Cortex of kidney (tissue), 1 donor: ENCODE measurements at places on chromosomes 6 and 20.

DNA sequence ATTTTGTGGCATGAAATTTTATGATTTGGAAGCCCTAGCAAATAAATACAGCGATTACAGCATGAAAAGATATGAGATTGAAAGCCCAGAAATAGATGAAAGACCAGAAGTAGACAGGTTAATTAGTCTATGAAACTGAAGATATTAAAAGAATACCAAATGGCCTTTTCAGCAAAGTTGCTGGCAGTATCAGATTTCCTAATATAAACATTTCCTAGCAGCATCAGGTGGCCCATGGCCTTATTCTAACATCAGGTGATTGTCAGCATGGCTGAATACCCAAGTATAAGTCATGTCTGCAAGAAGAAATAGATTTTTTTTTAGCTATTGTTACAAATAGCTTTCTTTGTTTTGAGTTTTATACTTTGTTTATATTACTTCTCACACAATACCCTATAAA is 93.2 kb downstream of the CLVS2 start:
- DNase-seq = no peak

GRCh38 chr20:17849138-17849900 is 119.3 kb downstream of the SNX5 start:
- DNase-seq = no peak

GRCh38 chr20:59163631-59164530 is at the start of gene ZNF831:
TSS of gene ZNF831 (plus strand) at chr20:59163821. CDS start at chr20:59191020, 27,199 bp downstream.
- no peak for DNase-seq

- DNase-seq = no peak
Measured at GRCh38 chr6:4778086-4778485, 1.9 kb downstream of the CDYL start.

- no peak for DNase-seq
Measured at GRCh38 chr6:16731478-16732051, 29.7 kb downstream of the ATXN1 start.

DNA sequence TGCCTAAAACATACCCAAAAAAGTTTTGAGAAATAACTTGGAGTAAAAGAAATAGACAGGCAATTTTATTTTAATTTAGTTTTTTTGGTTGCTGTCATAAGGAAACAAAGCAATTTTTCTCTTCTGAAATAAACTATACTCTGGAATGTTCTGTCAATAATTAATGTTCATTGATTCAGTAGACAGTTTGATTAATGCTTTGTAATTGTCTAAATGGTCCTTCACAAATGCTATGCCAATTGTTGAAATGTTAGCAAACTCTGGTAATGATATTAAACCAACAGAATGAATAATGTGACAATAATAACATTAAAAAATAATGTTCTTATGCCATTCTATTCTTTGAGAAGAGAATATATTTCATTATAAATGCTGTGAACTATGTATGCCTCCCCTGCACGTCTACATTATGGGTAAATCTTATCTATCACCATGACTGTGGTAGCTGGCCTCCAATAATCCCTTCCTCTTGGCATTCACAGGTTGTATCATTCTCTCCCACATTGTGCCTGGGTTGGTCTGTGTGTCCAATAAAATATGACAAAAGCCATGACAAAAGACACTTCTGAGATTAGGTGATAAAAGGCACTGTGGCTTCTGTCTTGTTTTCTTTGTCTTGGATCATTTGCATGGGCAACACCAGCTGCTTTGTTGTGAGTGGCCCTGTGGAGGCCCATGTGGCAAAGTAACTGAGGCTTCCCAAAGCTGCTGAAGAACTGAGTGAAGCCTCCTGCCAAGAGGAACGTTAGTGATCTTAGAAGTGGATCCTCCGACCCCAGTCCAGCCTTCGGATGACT is 25.1 kb downstream of the IL20RA start:
- DNase-seq = no peak

DNA sequence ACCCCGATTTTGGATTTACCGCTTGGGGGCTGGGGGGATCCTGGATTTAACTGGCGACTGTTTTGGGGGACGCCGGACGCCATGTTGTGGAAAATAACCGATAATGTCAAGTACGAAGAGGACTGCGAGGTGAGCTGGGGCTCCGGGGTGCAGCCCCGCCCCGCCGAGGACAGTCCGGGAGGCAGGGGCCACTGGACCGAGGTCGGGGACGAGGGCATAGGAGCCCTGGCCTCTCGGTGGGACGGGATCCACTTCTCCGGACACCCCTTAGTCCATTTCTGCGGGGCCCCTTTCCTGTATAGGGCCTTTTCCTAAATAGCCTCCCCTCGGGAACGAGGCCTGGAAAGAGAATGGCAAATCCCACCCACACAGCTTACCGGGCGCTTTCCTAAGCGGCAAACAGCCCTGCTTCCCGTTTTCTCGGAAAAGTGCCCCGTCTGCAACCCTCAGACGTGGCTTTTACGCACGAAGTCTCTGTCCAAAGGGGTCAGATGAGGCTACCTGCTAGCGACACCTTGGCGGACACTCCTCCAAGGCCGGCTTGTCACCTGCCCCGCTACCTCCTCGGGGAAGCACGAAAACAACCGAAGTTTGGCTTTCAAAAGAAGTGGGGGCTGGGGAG is 469 bp downstream of the TFAP2C start:
- DNase-seq = no peak

GRCh38 chr20:48523191-48523995 is 304.4 kb downstream of the PREX1 start:
- DNase-seq = no peak

- no peak for DNase-seq
Measured at GRCh38 chr20:10654630-10655029, 19.2 kb downstream of the JAG1 start.

DNA sequence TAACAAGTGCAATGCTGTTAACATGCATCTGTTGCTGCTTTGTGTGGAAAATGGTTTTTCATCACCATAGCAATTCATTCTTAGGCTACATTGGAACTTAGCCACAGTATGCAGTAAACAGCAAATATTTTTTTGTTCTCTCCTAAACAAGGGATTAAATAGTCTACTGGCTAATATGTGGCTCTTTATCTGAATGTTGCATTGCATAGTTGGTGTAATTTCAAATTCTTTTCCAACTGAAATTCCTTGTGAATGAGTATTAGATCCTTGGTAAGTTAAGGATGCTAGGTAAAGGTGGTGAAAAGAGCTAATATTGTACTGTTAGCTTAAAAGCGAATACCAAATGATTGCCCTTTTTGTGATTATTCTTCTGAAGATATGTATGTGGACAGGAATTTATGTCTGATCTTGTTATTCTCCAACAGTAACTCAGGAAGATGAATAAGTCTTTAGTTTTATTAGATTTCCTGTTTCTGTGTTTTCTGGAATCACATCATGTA is 958 bp downstream of the MLIP start:
- DNase-seq = no peak

DNA sequence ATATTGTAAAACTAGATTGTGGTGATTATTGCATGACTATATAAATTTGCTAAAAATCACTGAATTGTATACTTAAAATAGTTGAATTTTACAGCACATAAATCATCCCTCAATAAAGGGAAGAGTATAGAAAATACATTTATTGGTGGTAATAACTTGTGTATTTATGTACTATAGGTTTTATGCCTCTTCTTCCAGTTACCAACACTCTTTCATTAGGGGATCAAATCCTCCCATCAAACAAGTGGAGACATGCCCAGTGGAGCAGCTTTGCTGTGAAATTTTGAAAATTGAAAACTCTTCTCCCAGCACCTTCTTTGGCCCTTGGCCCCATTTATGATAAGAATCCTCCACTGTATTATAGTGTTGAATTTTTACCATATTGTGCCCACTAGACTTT is 10.1 kb upstream of the SSR1 start:
- no peak for DNase-seq

GRCh38 chr20:33602826-33603590 is 59.1 kb upstream of the C20orf144 start:
- DNase-seq = no peak

- no peak for DNase-seq
Measured at GRCh38 chr20:16929756-16930155, 181.6 kb downstream of the OTOR start.

DNA sequence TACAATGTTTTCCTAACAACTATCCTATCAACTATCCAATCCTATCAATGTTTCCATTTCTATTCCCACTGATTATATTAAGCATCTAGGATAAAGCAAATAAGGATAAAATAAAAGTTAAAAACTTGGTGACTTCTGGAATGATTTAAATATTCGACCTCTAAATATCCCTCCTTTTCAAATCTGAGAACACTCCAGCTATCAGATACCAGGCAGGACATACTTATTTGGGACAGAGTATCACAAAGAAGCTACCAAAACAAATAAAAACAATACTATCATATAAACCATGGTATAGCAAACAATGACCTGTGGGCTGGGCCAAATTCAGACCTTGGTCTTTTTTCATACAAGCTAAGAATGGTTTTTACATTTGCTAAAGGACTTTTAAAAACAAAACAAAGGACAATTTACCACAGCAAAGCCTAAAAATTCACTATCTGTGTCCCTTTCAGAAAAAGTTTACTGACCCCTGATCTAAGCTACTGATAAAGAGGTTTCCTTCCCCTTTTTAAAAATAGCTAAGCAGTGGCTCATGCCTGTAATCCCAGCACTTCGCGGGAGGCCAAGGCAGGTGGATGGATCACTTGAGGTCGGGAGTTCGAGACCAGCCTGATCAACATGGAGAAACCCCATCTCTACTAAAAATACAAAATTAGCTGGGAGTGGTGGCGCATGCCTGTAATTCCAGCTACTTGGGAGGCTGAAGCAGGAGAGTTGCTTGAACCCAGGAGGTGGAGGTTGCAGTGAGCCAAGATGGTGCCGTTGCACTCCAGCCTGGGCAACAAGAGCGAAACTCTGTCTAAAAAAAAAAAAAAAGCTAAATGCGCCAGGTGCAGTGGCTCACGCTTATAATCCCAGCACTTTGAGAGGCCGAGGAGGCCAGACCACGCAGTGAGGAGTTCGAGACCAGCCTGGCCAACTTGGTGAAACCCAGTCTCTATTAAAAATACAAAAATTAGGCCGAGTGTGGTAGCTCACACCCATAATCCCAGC is 6.0 kb downstream of the NUP153 start:
- no peak for DNase-seq

GRCh38 chr6:158205169-158205944 is 37.2 kb downstream of the GTF2H5 start:
- no peak for DNase-seq

DNA sequence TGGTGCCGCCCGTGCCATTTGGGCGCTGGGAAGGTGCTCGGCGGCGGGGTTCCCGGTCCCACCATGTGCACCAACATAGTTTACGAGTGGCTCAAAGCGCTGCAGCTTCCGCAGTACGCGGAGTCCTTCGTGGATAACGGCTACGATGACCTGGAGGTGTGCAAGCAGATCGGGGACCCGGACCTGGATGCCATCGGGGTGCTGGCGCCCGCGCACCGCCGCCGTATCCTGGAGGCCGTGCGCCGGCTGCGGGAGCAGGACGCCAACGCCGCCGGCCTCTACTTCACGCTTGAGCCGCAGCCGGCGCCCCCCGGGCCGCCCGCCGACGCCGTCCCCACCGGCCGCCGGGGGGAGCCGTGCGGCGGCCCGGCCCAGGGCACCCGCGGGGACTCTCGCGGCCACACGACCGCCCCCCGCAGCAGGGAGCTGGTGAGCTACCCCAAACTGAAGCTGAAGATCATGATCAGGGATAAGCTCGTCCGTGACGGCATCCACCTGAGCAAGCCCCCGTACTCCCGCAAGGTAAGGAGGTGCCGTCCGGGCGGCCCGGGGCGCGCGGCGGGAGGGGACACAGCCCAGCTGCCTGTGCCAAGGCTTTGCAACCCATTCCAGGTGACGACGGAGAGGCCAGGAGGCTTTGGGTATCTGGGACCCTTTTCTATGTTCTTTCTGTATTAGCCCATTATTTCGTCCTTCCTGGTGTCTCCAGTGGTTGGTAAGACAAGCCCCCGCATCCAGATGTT is 547 bp downstream of the SAMD5 start:
- no peak for DNase-seq

- DNase-seq = no peak
Measured at GRCh38 chr6:135018941-135019340, 35.7 kb downstream of the HBS1L start.

- no peak for DNase-seq
Measured at GRCh38 chr20:42862446-42862845, 327.3 kb downstream of the PTPRT start.

GRCh38 chr6:28311139-28311823 is 24.7 kb downstream of the ZSCAN31 start:
- DNase-seq = no peak

GRCh38 chr6:119285908-119286625 is 63.5 kb downstream of the MAN1A1 start:
- DNase-seq = no peak

GRCh38 chr20:58271606-58272351 is 37.7 kb upstream of the RAB22A start:
- no peak for DNase-seq

- no peak for DNase-seq
Measured at GRCh38 chr6:118581489-118581959, 33.4 kb downstream of the PLN start.

DNA sequence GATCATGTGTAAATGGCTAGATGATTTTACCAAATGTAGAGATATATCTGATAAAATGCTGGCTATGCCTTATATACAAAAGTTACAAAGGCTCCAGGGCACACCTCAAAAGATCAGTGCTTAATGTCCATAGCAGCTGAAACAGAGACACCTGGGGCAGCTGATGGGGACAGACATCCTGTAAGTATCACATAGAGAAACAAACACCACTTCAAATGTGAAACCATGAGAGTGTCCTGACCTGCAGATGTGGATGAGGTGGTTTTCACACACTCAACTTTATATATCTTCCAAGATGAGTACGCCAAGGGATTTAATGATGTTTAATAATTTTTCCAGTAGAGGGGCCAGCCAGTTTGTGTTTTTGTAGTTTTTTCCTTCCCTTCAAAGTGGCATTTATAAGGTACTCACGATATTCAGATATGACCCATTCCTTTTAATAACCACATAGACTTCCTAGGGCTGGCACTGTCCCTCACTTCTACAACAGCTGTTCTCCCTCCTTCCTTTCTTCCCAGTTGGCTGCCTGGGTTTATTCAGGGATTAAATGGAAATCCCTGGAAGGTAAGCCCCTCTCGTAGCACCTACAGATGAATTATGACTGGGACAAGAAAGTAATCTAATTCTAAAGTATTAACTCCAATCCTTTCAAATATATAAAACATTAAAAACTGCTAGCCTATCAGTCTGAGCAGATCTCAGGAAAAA is 50.3 kb upstream of the MCM9 start:
- no peak for DNase-seq

GRCh38 chr6:148611213-148611612 is 135.6 kb upstream of the UST start:
- no peak for DNase-seq

DNA sequence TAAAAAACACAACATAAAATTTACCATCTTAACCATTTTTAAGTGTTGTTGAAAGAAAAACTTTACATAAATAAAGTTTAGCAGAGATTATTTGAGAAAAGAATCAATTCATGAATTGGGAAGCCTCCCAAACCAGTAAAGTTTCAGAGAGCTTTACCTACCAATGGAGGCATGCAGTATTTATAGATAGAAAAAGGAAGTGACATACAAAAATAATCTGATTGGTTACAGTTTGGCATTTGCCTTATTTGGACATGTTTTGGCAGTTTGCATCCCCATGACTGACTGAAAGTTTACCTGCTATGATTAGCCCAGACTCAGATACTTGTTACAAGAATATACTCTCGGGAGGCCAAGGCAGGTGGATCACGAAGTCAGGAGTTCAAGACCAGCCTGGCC is 3.7 kb upstream of the CMTR1 start:
- no peak for DNase-seq
